ENCODE measurements at places on chromosomes 1 and 21.

DNA sequence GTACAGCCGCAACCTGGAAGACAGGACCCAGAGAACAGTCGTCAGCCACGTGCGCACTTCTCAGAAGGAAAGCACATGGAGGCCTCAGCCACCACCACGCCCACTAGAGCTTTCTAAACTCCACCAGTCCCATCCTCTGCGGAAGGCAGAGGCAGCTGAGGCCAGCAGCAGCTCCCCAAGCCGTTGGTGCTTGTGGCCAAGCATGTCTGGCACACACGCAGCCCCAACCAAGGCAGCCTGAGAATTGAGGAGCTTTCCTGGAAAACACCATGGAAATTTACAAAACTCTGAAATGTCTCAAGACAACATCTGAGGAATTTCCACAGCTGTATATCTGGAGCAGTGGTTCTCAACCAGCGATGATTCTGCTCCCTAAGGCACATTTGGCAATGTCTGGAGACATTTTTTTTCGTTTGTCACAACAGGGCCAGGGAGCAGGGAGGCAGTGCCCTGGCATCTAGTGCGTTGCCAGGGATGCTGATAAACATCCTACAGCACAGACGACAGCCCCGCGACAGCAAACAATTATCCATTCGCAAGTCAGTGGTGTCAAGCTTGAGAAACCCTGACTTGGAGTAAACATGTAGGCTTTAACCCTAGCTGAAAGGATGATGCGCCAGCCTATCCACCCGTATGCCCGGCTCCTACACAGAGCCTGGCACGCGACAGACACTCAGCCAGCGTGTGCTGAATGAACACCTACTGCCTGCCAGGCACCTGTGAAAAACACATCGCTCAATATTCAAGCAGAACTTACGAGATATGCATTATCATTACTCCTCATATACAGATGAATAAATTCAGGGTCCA lies 24.7 kb downstream of the NPHP4 start:
- DNase-seq, result no peak

DNA sequence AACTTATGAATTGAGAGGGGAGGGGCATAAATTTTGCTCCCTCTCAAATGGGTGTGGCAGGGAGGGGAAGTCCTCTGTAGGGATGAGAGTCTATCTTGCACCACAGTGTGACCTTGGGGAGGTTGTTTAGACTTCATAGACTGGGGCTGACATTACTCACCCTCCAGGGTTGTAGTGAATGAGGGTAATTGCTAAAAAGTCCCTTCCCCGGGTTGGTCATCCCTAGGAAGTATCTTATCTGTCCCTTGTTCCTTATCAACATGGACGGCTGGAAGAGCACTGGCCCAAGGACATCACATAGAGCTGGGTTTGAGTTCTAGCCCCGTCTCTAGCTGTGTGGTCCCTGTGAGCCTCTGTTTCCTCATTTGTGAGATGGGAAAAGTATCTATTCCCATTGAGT lies 52.4 kb upstream of the SLC2A1 start:
- DNase-seq, result no peak

- no peak for DNase-seq
These were observed 27.7 kb upstream of the PLEKHM2 start for GRCh38 chr1:15656464-15656863.

DNA sequence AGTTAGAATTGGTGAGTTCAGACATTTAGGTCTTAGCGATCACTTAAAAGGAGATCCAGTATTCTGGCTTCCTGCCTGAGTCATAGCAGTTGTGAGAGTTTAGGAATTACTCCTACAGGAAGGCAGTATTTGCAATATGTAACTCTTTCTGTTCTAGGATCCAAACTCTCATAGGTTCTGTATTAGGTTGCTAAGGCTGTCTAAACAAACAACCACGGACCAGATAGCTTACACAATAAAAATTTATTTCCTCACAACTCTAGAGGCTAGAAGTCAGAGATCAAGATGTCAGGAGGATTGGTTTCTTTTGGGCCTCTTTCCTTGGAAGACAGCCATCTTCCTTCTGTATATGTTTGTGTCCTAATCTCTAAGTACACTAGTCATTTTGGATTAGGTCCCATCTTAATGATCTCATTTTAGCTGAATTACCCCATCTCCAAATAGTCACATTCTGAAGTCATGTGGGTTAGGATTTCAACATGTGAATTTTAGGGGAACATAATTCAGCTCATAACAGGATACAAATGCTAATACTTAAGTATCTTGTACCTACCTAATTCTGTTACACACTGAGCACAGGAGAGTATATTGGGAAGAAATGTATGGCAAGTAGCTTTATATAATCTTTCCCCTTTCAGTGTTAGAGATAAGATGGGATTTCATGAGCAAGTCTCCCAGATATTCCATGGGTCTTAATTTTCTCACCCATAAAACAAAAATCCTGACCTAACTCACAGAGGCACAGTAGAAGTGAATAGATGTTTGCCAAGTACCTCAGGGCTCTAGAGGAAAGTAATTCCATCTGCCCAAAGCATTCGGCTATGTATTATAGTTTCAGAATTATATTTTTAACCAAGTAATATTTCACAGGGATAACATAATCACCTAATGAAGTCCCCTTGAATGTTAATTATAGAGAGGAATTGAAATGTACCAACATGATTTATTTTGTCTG lies 144.4 kb downstream of the PTBP2 start:
- DNase-seq, result peak; percentile 54

DNA sequence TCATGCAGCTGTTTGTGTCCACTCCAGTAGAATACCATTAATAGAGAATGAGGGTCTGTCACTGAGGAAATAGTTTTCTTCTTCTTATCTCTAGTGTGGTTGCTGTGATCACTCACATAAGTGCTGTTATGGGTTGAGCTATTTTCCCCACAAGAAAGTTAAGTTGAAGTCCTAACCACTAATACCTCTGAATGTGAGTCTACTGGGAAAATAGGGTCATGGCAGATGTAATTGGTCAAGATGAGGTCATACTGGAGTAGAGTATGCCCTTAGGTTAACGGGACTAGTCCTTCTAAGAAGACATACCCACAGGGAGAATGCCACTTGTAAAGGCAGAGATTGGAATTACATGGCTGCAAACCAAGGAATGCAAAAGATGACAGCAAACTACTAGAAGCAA lies 70.5 kb upstream of the COL24A1 start:
- no peak for DNase-seq

Measured in RKO (cell line).